ENCODE measurements at places on chromosomes 2 and 18.

- DNase-seq, result no peak
Observed at GRCh38 chr2:113156278-113157117, 17.3 kb upstream of the PSD4 start.

- no peak for DNase-seq
Observed at GRCh38 chr2:152874955-152875354, 156.5 kb downstream of the ARL6IP6 start.

- DNase-seq, result no peak
Observed at GRCh38 chr2:25698752-25699151, 25.4 kb upstream of the DTNB start.

- DNase-seq, result no peak
Observed at GRCh38 chr18:34114996-34115395, 109.7 kb downstream of the NOL4 start.

- DNase-seq, result no peak
Observed at GRCh38 chr2:145771525-145771924, 1251.6 kb upstream of the ZEB2 start.

DNA sequence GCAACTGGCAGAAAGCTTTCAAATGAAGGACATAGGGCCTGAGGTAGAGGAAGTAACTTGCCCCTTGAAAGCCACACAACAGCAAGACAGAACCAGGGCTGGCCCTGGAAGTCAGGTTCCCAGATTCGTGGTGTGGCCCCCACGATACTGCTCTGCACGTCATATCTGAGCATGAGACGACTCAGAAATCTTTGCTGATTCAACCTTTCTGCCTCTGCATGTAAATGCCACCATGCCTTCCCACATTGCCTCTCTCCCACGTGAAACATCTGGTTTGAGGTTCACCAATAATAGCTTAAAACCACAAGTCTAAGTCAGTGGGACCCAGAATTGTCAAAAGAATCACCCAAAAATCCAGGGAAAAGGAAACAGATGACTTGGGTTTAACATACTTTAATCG lies 214.0 kb upstream of the TRIB2 start:
- peak; percentile 61 for DNase-seq

DNA sequence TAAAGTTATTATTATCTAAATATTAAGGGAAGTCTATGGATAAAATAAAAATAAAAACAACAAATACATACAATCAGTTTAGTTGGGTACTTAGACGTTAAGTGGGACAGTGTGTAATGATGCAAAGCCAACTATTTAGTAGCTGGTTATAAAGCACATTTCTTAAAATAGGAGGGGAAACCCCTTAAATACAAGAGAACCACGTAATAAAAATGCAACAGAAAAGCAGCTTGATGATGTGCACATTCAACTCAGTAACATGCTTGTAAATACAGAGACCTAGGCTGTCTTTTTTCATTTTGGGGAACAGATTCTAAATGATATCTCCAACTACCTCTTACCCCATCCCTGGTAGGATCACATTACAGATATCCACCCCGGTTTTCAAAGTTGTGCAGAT lies 134.3 kb upstream of the AQP4 start:
- DNase-seq, result no peak

- no peak for DNase-seq
Observed at GRCh38 chr2:140247451-140248195, 1467.4 kb upstream of the NXPH2 start.

- DNase-seq, result no peak
Observed at GRCh38 chr2:231688719-231689118, 19.6 kb upstream of the PTMA start.

DNA sequence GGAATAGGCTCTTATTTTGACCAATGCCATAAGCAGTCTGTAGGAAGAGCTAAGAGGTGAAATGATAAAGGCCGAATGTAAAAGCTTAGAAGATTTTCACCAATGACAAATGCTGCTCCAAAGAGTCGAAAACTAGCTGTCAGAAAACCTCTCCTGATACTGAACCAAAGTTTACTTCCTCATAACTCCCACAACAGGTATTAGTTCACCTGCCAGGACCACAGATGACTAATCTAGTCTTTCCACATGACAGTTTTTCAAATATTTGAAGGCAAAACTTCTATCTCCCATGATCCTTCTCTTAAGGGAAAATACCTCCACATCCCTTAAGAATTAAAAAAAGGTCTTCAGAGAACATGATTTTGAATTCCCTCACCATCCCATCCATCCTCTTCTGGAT lies 473.2 kb upstream of the SPHKAP start:
- no peak for DNase-seq

- no peak for DNase-seq
Observed at GRCh38 chr2:29644949-29645348, 276.4 kb downstream of the ALK start.

GRCh38 chr18:36031903-36032302 lies 35.5 kb downstream of the RPRD1A start:
- DNase-seq, result no peak

- DNase-seq, result no peak
Observed at GRCh38 chr2:126368758-126369157, 287.2 kb upstream of the GYPC start.

- DNase-seq, result no peak
Observed at GRCh38 chr2:187709065-187709464, 154.8 kb upstream of the TFPI start.

GRCh38 chr2:112182581-112183034 lies 44.4 kb downstream of the FBLN7 start:
- no peak for DNase-seq

DNA sequence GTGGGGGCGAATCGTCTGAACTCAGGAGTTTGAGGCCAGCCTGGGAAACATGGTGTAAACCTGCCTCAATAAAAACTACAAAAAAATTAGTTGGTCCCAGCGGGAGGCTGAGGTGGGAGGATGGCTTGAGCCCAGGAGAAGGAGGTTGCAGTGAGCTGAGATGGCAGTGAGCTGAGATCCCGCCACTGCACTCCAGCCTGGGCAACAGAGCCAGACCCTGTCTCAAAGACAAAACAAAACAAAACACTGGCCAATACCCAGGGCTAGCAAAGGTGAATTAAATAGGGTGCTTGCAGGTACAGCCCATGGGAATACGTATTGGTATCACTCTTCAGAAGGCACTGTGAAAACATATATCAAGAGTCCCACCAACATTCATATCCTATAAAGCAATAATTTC lies 7.0 kb downstream of the ITSN2 start:
- DNase-seq, result no peak

DNA sequence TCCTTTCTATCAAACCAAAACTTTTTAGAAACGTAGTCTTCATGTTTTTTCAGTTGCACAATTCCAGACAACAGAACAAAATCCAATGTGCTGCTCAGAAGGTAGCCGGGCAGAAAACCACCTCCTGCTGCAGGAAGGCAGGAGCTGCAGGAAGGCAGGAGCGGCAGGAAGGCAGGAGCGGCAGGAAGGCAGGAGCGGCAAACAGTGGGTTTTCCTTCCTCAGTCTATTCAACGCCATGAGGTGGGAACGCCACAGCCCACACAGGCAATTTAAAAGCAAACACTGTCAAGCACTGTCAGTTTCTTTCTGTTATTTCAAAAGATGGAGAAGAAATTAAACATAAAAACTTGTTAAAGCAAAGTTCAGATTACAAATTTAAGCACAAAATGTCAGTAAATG lies 601.2 kb upstream of the SALL3 start:
- DNase-seq, result no peak

DNA sequence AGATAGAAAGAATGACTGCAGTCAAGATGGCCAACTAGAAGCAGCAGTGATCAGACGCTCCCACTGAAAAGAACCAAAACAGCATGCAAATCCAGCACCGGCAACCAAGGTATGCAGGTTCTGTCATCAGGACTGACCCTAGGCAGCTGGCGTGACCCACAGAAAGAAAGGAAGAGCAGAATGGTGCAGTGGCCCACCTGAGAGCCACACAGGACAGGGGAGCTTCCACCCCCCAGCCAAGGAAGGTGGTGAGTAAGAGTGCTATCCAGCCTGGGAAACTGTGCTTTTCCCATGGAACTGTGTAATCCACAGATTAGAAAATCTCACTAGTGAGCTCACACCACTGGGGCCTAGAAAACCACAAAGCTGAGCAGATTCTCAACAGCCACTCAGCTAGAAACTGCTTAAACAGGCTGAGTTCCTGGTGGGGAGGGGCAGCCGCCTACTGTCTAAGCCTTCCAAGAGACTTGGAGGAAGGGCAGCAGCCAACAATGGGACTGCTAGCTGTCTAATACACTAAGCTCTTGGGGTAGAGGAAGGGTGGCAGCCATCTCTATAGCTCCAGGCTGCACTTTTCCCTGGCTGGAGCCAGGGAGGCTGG lies 127.9 kb downstream of the EVA1A start:
- no peak for DNase-seq

- DNase-seq, result no peak
Observed at GRCh38 chr2:113822087-113822815, 65.8 kb upstream of the SLC35F5 start.

DNA sequence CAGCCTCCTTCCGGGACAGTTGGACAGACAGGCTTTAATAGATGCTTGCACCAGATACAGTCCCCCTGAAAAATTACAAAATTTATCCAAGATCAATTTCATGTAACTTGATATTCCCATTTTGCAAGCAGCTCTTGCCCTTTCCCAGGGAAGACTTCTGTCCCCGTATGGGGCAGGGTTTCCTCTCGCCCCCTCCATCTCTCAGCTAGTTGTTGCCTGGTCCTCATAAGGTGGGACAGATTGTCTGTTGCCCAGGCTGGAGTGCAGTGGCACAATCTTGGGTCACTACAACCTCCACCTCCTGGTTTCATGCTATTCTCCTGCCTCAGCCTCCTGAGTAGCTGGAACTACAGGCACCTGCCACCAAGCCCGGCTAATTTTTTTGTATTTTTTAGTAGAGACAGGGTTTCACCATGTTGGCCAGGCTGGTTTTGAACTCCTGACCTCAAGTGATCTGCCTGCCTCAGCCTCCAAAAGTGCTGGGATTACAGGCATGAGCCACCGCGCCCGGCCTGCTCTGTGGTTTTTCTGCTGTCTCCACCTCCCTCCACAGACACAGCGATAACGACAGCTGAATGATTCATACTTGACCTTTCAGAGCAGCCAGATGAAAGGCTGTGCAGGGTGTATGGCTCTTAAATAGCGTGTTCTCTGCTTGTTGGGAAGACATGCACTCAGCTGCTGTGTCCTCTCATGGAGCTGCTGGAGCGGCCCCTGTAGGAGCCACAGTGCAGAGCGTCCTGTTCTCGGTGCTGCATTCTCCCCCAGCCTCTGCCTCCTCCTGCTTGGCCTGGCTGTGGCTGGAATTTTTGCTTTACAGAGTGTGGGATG lies 61.4 kb downstream of the TTC39C start:
- DNase-seq, result peak; percentile 78

GRCh38 chr2:3736112-3736511 lies 32.7 kb downstream of the DCDC2C start:
- no peak for DNase-seq

DNA sequence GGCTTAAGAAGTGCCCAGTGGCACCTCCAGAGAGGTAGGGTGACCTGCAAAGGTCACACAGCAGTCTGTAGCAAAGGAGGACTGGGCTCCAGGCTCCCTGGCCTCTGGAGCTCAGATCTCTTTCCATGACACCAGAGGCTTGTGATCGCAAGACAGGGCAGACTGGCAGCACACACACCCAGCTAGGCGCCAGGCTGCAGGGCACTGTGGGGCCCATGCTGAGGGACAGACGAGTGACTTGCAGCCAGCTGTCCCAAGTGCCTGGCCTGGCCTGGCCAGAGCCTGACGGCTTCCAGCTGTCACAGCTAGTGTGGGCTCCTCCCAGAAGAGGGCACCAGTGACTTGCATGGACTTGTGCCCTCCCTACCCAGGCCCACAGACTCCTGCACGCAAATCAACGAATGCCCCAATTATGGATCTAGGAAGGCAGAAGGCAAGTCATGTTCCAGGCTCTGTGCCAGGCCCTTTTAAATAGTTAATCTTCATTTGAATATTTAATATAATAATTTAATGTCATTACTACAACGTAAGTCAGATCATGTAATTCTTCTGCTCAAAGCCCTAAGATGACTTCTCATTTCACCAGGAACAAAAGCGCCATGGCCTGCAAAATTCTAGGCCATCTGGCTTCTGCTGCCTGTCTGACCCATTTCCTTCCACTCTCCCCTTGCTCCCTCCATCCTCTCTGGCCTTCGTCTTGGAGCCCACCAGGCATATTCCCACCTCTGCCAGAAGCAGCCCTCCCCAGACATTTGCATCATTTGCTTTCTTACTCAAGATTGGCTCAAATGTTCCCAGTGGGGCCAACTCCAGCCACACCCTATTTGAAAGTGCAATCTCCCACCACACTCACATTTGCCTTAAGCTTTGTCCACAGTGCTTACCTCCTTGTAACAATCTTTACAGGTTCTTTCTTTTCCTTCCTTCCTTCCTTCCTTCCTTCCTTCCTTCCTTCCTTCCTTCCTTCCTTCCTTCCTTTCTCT lies 3.7 kb upstream of the SPEG start:
- no peak for DNase-seq

DNA sequence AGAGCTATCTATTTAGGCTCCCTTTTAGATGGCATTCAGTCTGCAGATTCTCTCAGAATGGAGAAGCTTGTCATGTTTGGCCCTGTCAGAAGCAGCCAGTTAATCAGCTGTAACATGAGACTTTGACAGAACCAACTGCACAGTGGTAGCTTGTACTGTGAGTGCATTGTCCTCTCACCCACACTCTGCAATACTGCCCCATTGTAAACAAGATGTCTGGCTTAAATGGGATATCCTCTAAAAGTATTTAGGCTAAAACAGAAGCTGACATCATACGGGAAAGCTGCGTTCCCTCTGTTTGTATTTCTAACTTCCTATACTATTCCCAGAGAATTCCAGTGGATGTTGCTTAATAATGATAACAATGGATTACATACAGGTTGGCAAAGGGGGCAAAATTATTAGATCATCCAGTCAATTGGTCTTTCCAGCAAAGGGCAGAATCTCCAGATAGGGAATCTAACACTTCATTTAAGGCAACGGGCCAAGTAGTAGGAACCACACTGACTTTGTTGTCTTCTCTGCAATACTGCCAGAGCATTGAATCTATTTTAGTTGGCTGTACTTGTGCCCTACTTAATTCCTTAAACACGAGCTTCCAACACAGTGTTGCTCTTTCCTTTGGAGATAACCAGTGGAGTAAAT lies 15.4 kb upstream of the STAT4 start:
- DNase-seq, result no peak

GRCh38 chr2:108594982-108595464 lies 60.8 kb downstream of the LIMS1 start:
- DNase-seq, result no peak

DNA sequence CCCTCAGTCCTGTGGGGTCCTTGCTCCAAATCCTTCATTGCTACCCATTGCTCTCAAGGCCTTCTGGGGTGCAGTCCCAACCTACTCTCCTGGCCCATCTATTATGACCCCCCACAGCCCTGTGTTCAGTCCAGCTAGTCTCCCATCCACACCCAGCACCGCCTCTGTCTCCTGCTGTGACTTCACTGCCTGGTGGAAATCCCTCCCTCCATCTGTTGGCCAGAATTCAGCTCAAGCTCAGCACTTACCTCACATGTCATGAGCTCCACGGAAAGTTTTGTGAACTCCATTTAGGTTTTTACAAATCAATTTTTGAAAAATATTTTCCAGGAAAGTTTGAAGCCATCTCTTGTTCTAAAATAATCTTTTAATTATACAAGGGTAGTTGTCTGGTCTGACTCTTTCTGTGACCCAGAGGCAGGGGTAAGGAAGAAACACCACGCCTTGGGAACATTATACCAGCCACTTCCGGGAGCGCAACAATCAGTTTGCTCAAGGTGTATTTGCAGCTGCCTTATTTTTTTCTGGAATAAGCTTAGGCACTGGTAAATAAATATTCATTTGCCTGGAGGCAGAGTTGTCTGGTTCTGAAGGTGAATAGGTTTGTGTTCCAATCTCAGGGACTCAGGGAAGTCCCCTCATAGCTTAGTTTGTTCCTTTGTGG lies 110.8 kb downstream of the VIT start:
- DNase-seq, result no peak

GRCh38 chr2:148974095-148974494 lies 64.4 kb upstream of the LYPD6B start:
- no peak for DNase-seq

- no peak for DNase-seq
Observed at GRCh38 chr2:111900859-111901258, 2.5 kb downstream of the MERTK start.
